ENCODE measurements at places on chromosomes 6 and 20. TPM values are rescaled to one million over a fixed set of nuclear protein-coding genes. Genes with fewer than 3 reads are reported as not detected.

DNA sequence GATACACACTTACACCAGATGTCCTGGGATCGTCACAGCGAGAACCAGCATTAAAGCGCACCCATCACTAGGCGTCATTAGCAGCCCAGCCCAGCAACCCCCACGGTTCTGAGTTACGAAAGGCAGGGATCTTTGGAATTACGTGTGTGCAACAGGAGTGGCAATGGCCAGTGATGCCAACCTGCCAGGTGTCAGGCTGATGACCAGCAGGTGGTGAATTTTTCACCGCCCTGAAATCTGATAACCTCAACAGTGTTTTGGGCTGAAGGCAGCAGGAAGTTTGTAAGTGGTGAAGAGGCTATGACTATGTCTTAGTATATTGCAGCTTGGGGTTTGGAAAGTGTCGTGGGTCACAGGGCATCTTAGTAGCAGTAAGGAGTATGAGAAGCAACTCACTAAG, 166.1 kb downstream of the TMEM242 start:
- no peaks in the 10 kb centered on the region for H3K27me3 ChIP-seq
- no peak overlapping the region for H3K4me3 ChIP-seq
- peaks cover 2% of the 10 kb centered on the region for H3K4me1 ChIP-seq
- peaks cover 4% of the 10 kb centered on the region for H3K36me3 ChIP-seq
- peak overlapping the region; percentile 3 for H3K27ac ChIP-seq

DNA sequence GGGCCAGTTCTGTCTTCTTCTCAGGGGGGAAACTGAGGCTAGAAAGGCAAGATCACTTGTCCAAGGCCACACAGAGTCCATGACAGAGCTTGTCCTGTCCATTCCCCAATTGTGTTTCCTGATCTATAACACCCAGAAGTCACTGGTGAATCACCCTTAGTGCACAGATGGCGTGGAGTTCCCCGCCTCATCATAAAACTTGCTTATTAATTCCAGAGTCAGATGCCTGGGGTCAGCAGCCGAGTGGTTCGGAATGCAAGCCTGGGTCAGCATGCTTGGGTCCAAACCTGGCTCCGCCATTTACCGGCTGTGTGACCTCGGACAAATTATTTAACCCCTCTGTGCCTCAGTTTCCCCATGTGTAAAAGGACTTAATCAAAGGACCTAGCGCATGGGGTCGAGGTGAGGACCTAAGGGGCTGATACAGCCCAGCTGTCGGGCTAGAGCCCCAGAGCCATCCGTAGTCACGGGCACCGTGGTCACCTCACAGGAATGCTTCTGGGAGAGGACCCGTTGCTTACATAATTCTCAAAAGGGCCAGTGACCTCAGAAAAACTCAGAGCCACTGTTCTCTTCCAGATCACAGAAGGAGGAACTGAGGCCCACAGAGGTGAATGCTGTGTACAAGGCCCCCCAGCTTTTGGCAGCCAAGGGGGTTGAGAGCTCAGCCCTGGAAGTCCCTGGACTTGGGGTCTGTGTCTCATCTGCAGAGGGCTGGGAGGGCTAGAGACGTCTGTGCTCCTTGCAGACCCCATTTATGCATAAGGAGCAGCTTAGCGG, 1.4 kb upstream of the ZBP1 start:
- peak overlapping the region; percentile 96 for H3K27ac ChIP-seq
- H3K36me3 ChIP-seq = peaks cover 21% of the 10 kb centered on the region
- H3K4me1 ChIP-seq = peaks cover 81% of the 10 kb centered on the region
- peaks cover 2% of the 10 kb centered on the region for H3K27me3 ChIP-seq
- peak overlapping the region; percentile 79 for H3K4me3 ChIP-seq

DNA sequence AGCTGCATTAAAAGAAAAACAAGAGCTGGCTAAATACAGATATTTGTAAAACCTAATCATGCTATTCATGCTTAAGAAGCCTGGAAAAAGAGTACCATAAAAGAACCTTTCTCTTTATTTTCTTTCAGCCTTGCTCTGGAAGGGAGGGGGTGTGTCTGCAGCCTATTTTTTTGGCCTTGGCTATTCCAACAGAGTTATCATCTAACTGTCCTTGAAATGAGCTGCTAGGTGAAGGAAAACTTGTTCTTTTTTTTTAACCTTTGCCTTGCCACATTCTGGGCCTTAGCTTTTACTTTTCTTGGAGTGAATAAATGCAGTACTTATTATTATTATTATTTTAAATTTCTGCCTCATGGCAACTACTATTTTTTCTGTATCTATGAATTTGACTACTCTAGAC, 224.9 kb upstream of the SYNCRIP start:
- DNase-seq = no peak
- H3K36me3 ChIP-seq = no peaks in the 10 kb centered on the region
- no peaks in the 10 kb centered on the region for H3K4me1 ChIP-seq
- no peak overlapping the region for H3K27ac ChIP-seq

The IMPG1 gene
- not detected for total RNA-seq

- H3K36me3 ChIP-seq = no peaks in the 10 kb centered on the region
- no peaks in the 10 kb centered on the region for H3K27me3 ChIP-seq
- H3K4me3 ChIP-seq = no peak overlapping the region
- H3K27ac ChIP-seq = no peak overlapping the region
- H3K4me1 ChIP-seq = no peaks in the 10 kb centered on the region
These were observed 195.9 kb downstream of the AKAP7 start for GRCh38 chr6:131331151-131331550.

The MCM3 gene
- total RNA-seq = 220 TPM
